Thoracic aorta (tissue), 2 donors: ENCODE measurements at places on chromosomes 1 and 21. TPM values are rescaled to one million over a fixed set of nuclear protein-coding genes. Genes with fewer than 3 reads are reported as not detected.
A peak's percentile ranks its signal among the peaks of the same experiment; 100 is the strongest.

The FAM177B gene
- total RNA-seq, result 3.1 TPM

The DAB1 gene
- not detected for total RNA-seq

The AMY1B gene
- total RNA-seq, result not detected

The ADGRL4 gene
- 15.8 TPM for total RNA-seq

The PIK3R3 gene
- total RNA-seq, result 9.5 TPM

DNA sequence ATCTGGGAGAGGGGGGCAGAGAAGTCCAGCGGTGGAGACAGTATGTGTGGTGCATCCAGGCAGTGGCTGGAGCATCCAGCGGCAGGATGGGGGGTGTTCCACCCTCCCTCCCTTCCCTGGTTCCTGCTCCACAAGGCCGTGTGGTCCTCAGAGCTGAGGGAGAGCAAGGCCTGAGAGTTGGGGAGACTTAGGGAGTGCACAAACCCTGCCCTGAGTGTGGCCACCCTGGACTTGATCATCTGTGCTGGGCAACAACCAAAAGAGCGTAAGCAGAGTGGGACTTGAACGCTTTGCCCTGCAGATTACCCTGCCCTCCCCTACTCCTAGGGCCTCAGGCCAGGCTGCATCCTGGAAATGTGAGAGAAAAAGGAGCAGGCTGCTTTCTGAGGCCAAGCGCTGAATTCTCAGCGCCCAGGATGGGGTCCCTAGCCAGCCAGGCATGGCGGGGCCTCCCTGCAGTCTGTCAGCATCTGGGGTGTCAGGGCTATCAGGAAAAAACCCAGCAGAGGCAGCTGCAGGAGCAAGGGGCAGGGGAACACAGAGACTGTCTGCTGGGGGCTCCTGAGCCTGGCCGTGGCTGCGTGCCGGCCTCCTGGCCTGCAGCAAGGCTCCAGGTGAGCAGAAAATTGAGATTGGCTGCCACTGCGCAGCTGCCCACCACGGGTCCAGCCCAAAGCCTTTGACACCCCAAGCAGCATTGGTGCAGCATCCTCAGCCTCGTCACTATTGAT lies 266.2 kb downstream of the NPHP4 start:
- no peaks in the 10 kb centered on the region for H3K36me3 ChIP-seq
- no peak overlapping the region for H3K27ac ChIP-seq
- H3K4me3 ChIP-seq, result no peak overlapping the region
- H3K27me3 ChIP-seq, result no peaks in the 10 kb centered on the region
- H3K4me1 ChIP-seq, result no peaks in the 10 kb centered on the region
- no peak for DNase-seq

DNA sequence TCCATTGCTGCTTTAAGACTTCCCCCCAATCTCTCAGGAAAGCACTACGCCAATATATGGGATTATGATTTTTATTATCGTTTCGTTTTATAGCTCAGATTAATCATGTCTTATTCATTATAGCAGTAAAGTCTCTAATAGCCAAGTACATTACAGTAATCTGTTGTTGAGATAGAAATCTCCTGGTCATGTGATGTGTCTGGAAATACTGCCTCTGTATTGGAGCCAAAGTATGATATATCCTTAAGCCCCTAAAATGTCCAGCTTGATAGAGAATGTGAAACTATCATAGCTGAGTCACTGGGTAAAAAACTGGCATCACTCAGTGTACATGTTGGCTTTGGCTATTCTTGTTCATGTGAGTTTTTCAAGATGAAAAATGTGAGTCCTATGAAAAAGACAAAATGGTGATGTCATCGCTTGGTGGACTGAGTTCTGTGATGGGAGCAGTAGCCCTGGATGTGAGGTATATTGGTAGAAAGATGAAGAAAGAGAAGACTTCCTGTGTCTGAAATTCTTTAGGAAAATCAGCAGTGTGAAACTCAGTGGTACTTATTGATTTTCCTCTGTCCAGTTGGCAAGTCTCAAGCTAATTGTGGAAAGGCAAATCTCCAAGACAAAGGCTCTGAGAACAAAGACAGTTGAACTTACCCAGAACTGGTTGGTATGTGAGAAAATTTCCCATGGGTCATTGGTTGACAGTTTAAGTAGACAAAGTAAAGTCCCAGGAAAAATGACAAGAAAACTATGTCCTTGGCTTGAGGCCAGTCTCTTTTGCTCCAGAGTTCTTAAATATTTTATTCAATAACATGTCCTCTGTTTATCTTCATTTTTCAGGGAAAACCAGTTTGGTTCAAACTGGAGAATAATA lies 76.2 kb downstream of the BRINP2 start:
- no peaks in the 10 kb centered on the region for H3K36me3 ChIP-seq
- DNase-seq, result no peak
- H3K4me1 ChIP-seq, result peaks cover 11% of the 10 kb centered on the region
- peak overlapping the region; percentile 33 for H3K27ac ChIP-seq

- H3K27me3 ChIP-seq, result no peaks in the 10 kb centered on the region
- no peak overlapping the region for H3K4me3 ChIP-seq
- no peaks in the 10 kb centered on the region for H3K36me3 ChIP-seq
- no peak overlapping the region for H3K27ac ChIP-seq
- DNase-seq, result no peak
- H3K4me1 ChIP-seq, result no peaks in the 10 kb centered on the region
Observed at GRCh38 chr21:44571844-44572782, 1.4 kb upstream of the KRTAP10-4 start.

- no peak overlapping the region for H3K27ac ChIP-seq
- H3K4me1 ChIP-seq, result peaks cover 60% of the 10 kb centered on the region
- no peaks in the 10 kb centered on the region for H3K27me3 ChIP-seq
Observed at GRCh38 chr1:93592551-93592949, 89.1 kb downstream of the BCAR3 start.

DNA sequence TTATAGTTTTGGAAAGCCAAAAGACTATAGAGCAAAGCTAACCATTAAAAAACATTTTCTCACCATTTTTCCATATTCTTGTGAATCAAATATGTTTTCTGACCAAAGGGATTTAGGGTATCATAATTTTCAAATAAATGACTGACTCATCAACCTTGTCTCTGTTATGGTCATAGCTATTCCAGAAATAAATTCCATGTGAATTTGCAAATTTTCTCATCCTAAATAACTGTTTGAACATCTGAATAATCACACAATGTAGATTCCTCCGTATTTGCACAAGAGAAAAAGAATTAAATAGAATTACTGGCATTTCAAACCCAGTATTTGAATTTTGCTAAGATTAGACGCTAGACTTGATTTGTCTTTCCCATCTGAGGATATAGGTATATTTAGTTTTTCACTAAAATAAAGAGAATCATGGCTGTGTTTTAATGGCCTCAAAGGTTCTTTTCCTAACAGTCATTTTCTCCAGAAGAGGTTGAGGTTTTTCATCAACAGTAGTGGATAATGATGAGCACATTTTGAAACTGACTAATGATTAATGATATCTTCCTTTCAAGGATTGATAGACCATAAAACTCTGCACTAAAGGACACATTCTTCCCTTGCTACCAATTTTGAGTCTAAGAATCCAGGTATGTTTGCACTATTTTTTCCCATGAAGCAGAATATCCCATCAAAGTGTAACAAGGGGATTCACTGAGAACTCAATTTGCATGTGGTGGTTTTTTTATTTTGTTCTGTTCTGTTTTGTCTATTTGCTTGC lies 9.5 kb upstream of the DUSP23 start:
- H3K27ac ChIP-seq, result no peak overlapping the region
- no peak overlapping the region for H3K4me3 ChIP-seq
- DNase-seq, result no peak

GRCh38 chr1:231949277-231950091 lies 322.9 kb downstream of the DISC1 start:
- H3K27me3 ChIP-seq, result no peaks in the 10 kb centered on the region
- peak overlapping the region; percentile 49 for H3K4me3 ChIP-seq
- H3K27ac ChIP-seq, result peak overlapping the region; percentile 66
- no peak for DNase-seq
- peaks cover 19% of the 10 kb centered on the region for H3K4me1 ChIP-seq
- no peaks in the 10 kb centered on the region for H3K36me3 ChIP-seq

DNA sequence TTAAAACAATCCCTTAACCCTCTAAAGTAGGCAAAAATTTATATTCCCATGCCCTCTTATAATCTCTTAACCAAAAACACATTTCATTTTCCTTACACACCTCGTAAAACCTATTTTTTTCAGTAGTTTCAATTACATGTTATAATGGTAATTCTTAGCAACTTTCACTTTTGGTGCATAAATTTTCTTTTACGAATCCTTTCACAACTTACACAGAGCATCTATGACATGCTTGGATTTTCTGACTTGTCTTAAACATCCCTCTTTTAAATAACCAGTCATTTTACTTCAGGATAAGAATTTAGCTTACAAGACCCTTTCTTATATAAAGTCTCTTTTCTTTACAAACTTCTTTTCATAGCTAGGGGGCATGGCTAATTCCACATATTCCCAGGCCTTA lies 8.9 kb upstream of the MRPL55 start:
- DNase-seq, result no peak
- no peak overlapping the region for H3K4me3 ChIP-seq
- no peak overlapping the region for H3K27ac ChIP-seq
- H3K4me1 ChIP-seq, result peaks cover 11% of the 10 kb centered on the region
- no peaks in the 10 kb centered on the region for H3K36me3 ChIP-seq
- no peaks in the 10 kb centered on the region for H3K27me3 ChIP-seq
